ENCODE measurements at places on chromosomes 2 and 18.

DNA sequence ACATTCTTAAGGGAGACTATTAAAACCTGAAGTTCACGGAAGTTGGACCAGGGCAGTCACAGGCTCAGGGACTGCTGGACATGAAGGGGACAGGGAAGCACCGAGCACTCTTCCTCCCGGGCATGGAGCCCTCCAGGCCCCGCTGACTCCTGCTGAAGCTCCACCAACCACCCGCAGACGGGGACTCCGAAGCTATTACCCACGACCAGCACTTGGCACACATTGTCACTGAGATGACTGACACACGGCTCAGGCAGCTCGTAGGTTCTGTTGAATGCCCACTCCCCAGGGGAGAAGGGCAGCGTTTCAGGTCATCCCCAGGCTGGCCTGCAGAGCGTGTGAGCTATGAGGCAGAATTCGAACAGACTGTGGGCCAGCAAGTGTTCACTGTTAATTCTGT, 234.8 kb downstream of the NDUFA10 start:
- no peak for ATAC-seq

GRCh38 chr2:234496835-234497593, at the start of gene ARL4C:
ARL4C (minus strand) TSS chr2:234497081; CDS start chr2:234496586, 495 bp downstream.
- peak; percentile 89 for ATAC-seq

DNA sequence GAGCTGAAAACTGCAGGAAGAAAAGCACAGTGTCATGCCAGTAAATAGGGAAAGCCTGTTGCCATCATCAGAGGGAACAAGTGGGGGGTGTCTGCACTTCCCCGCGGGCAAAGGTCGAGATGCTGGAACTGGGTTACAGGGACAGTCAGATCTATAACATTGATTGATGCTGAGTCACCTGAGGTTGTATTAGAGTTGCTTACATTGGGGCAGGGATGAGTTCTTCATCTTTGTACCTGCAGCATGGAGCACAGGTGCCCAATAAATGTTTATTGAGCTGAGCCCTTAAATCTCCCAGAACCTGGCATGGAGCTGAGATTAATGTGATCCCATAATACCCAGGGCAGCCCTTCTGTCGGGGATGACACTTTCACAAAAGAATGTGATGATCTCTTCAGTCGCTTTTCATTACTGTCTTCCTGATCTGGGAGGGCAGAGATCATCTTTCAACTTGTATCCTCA, 5.9 kb upstream of the RNF152 start:
- no peak for ATAC-seq

GRCh38 chr2:41720331-41721251, 327.2 kb upstream of the PKDCC start:
- no peak for ATAC-seq

DNA sequence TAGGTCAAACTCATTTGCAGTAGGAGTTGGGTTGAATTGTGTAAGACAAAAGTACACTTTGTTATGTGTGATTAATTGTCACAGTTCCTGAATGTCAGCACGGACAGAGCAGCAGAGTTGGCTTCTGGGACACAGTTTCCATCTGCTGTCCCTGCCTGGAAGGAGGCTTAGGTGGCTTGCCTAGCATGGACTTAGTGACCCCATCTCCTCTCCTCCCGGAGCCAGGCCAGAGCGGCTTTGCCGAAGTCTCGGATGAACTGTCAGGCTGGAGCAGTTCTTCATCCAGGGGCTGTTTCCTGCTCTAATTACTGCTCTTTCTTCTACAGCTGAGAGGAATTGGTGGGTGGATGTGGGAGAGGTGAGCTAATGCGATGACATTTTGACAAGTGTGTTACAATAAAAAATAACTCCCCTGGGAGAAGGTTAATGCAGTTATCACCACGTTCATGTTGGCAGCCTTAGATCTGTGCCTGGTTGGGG, 102.0 kb downstream of the SH3RF3 start:
- no peak for ATAC-seq
